Suppressor macrophage treated with lipopolysaccharide for 4 hours (primary cell): ENCODE measurements at places on chromosomes 2 and 18.
A peak's percentile ranks its signal among the peaks of the same experiment; 100 is the strongest.

DNA sequence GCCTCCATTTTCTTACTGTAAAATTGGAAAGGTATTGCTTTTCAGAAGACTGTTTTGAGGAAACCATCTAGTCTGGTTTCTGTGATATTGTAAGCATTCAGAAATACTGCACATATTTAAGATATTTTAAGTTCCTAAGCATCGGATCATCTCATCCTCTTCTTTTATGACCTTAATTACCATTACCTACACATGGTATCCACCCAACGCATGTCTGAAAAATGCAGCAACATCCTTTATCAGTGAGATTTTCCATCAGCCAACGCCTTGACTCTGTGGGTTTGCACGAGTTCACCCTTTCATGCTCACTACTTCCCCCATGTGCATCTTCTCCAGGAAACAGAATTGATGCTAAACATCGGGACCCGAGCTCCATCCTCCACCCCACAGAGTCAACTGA, 84.3 kb downstream of the COL4A4 start:
- DNase-seq = no peak

DNA sequence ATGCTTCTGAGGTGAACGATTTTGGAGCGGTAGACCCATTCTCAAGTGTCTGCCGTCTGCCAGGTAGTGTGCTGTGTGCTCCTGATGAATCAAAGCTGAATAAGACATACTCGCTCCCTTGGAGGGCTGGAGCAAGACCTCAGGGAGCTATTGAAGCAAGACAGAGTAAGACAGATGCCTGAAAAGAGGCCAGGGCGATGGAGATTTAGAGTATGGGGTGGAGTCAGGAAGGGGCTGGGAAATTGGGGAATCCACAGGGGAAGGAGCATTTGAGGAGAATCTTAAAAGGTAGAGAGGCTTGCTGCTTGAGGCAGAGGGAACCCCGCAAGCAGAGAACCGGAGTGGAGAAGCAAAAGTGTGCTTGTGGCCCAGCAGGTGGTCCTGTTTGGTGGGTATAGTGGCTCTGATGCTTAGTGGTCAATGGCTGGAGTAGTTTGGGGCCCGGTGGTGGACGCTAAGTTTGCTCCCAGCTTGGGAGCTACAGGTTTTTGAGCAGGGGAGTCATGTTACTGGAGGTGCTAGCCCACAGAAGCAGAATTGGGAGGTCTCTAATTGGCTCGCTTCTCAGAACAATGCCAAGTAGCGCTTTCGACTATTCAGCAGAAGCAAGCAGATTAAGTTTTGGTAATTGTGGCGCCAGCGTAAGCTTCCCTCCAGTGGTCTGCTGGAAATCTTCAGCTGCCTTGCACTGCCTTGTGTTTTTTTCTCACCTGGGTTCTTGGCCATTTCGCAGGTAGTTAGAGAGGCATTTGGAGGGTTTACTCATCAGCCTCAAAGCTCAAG, 2.0 kb downstream of the CNNM4 start:
- no peak for DNase-seq

DNA sequence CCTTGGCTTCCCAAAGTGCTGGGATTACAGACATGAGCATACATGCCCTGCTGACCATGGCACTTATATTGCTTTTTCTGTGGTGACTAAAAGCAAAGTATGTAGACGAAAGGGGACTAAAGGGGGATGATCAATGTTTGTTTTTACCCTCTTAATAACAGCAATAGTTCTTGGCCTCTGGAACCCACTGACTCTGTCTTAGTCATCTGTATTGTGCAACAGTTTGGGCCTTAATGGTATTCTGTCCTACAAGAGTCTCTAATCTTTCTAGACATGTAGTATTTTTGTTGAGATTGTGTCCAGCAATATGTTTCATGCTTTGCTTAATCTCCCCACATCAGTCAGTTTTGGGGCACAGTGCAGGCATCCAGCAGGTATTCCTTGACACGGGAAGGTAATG, 359.9 kb upstream of the FANCL start:
- no peak for DNase-seq

GRCh38 chr2:83471655-83472054, 987.4 kb downstream of the SUCLG1 start:
- DNase-seq = no peak

DNA sequence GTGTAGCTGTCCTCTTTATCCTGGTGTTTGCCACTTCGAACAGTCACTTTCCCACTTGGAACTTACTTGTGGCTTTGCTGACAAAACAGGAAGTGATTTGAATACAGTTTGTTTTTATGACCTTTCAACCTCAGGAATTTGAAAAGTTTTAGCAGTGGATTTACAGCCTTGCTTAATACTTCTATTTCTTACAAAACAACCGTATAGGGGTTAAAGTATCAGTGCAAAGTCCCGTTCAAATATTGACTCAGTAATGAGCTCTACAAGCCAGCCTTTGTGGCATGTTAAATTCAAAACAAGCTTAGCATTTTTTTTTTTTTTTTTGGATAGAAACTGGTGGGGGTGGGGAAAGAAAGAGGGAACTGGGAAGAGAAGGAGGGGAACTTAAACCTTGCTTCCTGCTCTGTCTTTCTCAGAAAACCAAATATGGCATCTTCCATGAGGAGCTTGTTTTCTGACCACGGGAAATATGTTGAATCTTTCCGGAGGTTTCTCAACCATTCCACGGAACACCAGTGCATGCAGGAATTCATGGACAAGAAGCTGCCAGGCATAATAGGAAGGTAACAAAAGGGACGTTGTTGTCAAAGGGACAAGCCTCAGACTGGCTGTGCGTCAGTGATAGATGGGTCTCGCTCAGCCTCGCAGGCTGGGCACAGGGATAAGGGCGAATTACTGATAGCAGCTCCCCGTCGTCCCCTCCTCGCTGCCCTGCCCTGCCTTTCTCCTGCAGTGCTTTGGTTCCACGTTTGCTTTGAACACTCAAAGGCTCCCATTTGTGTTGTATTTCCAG, at the start of gene HNMT:
HNMT (plus strand) TSS at position 408 of the 793 bp plus-strand sequence; CDS start at position 427, 19 bp downstream.
- peak; percentile 75 for DNase-seq

DNA sequence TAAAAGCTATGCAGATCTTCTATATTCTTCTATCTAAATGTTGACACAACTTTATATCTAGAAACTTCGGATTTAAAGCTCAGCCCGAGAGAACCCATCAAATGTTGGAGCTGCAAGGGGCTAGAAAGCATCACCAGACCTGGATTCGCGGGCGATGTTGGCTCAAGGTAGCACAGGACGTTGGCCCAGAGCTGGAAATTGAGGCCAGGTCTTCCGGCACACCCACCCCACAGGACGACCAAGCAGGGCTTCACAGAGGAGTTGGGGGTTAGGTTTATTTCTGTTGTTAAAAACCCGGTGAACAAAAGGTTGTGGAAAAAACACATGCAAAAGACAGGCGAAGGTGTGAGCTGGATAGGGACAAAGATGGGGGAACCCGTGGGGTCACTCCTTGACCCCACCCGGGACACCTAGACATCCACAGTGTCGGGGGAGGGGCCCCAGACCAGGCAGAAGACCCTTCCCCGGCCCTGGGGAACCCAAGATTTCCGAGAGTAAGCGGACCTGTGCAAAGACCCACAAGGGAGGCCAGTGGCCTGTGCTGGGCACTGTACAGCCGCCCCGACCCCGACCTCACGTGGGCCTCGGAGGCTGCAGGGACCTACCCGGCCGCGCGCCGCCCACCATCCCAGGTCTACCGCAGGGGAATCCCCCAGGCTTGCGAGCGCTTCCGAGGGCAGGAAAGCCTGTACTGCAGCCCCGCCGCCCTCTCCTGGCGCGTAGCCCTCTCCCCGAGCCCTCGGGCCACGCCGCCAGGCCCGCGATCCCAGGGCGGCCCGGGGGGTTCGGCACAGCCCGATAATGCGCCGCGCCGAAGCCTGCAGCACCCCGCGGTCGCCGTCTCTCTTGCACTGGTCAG, 1.8 kb upstream of the AGBL5 start:
- DNase-seq = peak; percentile 49

GRCh38 chr18:48975817-48976649, 25.3 kb upstream of the SMAD7 start:
- peak; percentile 52 for DNase-seq

DNA sequence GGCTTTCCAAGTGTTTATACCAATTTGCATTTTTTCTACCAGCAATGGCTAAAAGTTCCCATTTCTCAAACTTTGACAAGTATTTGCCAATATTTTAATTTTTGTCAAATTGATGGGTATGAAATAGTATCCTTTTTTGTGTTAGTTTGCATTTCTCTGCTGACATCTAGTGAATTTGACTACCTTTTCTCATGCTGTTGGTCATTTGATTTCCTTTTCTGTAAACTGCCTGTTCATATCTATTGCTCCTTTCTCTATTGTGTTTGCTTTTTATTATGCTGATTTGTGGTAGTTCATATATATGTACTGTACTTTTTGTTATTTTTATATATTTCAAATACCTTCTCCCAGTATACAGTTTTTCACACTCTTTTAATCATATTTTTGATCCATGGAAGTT, 149.4 kb downstream of the PMAIP1 start:
- DNase-seq = no peak

DNA sequence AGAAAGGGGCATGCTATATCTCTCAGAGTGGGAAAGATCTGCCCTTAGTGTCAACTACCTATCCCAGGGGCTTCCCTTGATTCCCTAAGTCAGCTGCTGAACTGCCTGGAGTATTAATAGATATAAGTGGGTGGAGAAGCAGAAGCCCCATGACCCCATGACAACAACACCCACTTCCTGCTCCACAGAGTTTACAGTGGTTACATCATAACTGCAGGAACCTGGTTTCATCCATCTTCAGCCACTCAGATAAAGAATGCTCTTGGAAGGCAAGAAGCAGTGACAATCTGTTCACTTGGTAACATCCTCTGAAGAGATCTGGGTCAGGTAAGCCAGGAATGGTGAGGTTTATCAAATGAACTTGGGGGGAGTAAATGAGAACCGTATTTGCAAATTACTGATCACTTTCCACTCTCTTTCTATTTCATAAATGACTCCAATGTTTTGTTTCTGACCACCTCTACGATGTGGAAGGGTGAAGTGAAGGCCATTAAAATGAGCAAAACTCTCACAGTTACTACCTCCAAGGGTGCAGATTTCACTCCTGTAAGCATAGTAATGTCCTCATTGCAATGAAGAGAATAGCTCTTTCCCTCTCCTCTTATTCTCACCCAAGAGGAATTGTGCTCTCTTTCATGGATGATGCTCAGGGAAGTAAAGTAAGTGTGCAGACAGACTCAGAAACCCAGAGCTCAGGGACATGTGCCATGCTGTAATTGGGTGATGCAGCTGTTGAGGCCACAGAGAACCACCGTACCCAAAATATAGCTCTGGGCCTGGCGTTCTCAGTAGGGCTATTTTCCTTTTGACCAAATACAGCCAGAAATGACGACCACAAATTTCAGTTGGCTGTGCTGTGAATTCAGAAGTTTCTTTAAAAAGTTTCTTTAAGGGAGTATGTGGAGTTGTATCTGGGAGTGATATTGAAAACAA, 192.8 kb upstream of the APCDD1 start:
- peak; percentile 74 for DNase-seq

DNA sequence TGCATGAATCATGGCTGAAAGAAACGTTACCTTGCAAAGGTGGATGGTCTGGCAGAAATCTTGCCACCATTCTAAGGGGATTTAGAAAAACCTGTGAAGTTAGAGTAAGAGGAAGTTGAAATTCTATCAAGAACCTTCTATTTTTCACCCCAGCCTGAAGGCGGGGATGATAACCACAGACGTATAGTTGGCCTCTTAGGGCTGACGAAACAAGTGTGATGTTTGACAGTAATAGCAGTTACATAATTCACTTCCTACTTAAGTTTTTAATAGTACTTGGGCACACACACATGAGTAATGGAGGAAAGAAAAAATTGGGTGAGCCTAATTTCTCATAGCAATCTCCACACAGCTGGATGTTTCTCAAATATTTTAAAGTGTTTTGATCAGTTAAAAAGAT, 336.6 kb upstream of the SALL3 start:
- DNase-seq = peak; percentile 81

GRCh38 chr18:24011123-24011917, 3.2 kb upstream of the TTC39C start:
- DNase-seq = no peak

DNA sequence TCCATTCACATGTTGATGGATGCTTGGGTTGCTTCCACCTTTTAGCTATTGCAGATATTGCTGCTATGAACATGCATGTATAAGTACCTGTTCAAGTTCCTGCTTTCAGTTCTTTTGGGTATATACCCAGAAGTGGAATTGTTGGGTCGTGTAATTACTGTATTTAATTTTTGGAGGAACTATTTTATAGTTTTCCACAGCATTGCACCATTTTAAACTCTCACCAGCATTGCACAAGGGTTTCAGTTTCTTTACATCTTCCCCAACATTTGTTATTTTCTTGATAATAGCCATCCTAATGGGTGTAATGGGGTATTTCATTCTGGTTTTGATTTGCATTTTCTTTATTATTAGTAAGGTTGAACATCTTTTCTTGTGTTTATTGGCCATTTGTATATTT, 16.0 kb downstream of the ACTR3 start:
- peak; percentile 68 for DNase-seq

DNA sequence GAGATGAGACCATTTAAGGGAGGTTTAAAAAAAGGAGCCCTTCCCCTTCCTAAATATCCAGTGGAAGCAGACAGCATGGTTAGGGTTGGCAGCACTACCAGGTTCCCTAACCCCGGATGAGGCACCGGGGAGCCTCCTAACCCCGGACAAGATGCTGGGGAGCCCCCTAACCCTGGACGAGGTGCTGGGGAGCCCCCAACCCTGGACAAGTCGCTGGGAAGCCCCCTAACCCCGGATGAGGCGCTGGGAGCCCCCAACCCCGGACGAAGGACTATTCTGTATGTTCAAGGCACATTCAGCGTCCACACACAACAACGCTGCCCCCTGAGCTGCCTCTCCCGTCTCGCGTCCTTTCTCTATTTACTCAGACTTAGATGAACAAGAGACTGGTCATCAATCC, 51.9 kb downstream of the ANKMY1 start:
- no peak for DNase-seq

DNA sequence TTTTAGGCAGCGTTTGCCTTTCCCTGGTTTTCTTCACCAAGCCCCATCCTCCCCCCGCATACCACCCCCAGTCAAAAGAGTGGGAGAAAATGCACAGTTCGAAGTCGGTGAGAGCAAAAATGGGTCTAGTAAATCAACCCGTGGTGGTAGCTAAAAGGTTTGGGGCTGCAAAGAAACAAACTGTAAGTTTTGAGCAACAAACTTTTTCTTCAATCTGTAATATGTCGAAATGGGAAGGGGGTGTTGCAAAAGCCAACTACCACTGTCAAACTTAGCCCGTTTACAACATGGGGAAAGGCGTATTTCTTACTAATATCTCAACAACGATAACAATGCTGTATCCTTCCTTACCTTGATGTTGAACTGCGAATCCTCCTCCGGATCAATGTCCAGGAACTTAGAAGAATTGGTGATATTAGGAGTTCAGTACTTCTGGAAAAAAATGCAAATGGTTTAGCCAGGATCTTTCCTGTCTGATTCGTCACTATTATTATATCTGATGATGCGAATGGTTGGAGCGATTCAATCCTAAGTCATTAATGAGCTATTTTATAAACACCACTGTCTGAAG, 2.4 kb upstream of the SATB2 start:
- DNase-seq = peak; percentile 52

GRCh38 chr2:120528693-120529076, 182.7 kb downstream of the INHBB start:
- DNase-seq = no peak

- DNase-seq = peak; percentile 76
Observed at GRCh38 chr2:203898657-203899056, 31.1 kb downstream of the CTLA4 start.
